ENCODE measurements at places on chromosomes 16 and 17. TPM values are rescaled to one million over a fixed set of nuclear protein-coding genes. Genes with fewer than 3 reads are reported as not detected.

The SRCIN1 gene
- 0.29 TPM for total RNA-seq

The EPX gene
- total RNA-seq: not detected

The MT3 gene
- not detected for total RNA-seq

The NPIPB9 gene
- total RNA-seq: 24.3 TPM

The CX3CL1 gene
- not detected for total RNA-seq

The SLFN14 gene
- not detected for total RNA-seq

The CLEC18A gene
- not detected for total RNA-seq

The KRT39 gene
- total RNA-seq: not detected

The TMEM231 gene
- total RNA-seq: 14.1 TPM

The SLC5A11 gene
- not detected for total RNA-seq

The ZPBP2 gene
- total RNA-seq: not detected

The ASGR2 gene
- total RNA-seq: not detected

The SNX20 gene
- 7.4 TPM for total RNA-seq

The ZNF423 gene
- 3.1 TPM for total RNA-seq

The KAT8 gene
- 64.9 TPM for total RNA-seq

The CSH2 gene
- not detected for total RNA-seq

The IQCK gene
- total RNA-seq: 20.7 TPM

The PDILT gene
- total RNA-seq: 0.37 TPM

The TRPV3 gene
- 0.29 TPM for total RNA-seq

The IGF2BP1 gene
- not detected for total RNA-seq

The XYLT1 gene
- total RNA-seq: 10.7 TPM

The CTRB2 gene
- not detected for total RNA-seq

The MYOCD gene
- 35.1 TPM for total RNA-seq

The ANKRD40CL gene
- 1.4 TPM for total RNA-seq

The TEDC2 gene
- not detected for total RNA-seq

The MT1A gene
- total RNA-seq: 3.3 TPM

The PRSS8 gene
- total RNA-seq: 70.5 TPM

The BAIAP3 gene
- 7.8 TPM for total RNA-seq

The SLC26A11 gene
- 12.9 TPM for total RNA-seq

The SLC13A5 gene
- not detected for total RNA-seq

The SPIRE2 gene
- 230 TPM for total RNA-seq

The HOXB3 gene
- total RNA-seq: 77.6 TPM

The KPNB1 gene
- total RNA-seq: 198 TPM

The TUBB3 gene
- total RNA-seq: 14.5 TPM

The ARL6IP1 gene
- total RNA-seq: 60.3 TPM

The MIF4GD gene
- 3.5 TPM for total RNA-seq

The ABAT gene
- total RNA-seq: 10.1 TPM

The TBC1D3 gene
- not detected for total RNA-seq

The MED9 gene
- total RNA-seq: 2.9 TPM

The IRX5 gene
- total RNA-seq: 7.8 TPM

The ALDOC gene
- 2.3 TPM for total RNA-seq

The TMEM238L gene
- 72.4 TPM for total RNA-seq
